ENCODE measurements at places on chromosomes 11 and 22.
A peak's percentile ranks its signal among the peaks of the same experiment; 100 is the strongest.

- DNase-seq: no peak
Measured at GRCh38 chr11:120830085-120830620, 193.7 kb upstream of the TBCEL start.

GRCh38 chr11:82823647-82824619 lies 76.3 kb downstream of the PRCP start:
- DNase-seq: no peak

DNA sequence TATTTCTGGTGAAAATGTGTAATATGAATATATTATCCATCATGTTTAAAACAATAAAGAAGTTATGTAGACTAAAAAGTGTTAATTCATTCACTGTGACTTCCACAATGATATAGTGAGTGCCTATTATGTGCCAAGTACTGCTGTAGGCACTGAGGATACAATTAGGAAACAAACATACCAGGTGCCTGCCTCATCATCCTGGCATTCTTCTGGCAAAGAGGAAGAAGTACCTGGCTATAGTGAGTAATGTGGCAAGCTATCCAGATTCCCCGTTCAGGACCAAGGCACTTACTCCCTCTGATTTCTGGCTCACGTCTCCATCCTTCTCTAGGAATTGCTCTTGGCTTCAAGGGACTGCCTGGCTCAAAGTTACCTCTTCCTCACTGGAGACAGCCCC lies 77.5 kb upstream of the CLMP start:
- no peak for DNase-seq

DNA sequence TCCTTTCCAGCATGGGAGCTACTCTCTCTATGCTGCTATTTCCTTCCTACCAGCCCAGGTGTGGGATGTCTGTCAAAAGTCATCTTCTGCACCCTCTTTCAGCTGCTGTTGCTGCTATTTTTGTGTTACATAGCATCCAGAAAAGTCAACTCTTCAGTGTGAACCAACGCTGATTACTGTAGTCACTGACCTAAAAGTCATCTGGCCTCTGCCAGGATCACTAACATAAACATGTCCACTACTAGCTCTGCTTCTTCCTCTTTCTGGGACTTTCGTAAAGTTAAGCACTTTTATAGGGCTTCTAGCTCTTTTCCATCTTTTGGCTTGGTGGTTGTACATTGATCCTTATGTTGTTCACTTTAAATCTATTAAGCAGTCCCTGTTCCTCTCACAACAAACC lies 90.2 kb upstream of the CARD18 start:
- DNase-seq: no peak

- DNase-seq: peak; percentile 30
Measured at GRCh38 chr11:15171956-15172355, 57.2 kb downstream of the INSC start.

- no peak for DNase-seq
Measured at GRCh38 chr11:35047769-35048168, 91.2 kb upstream of the CD44 start.

Data from NCI-H2227 treated with DMSO at 0.1 percent for 48 hours (cell line).